Amniotic stem cell (primary cell): ENCODE measurements at places on chromosomes 3 and 15.

- DNase-seq: no peak
Measured at GRCh38 chr3:63278171-63279004, at the start of gene SYNPR. TSS of gene SYNPR (plus strand) at chr3:63278308.

DNA sequence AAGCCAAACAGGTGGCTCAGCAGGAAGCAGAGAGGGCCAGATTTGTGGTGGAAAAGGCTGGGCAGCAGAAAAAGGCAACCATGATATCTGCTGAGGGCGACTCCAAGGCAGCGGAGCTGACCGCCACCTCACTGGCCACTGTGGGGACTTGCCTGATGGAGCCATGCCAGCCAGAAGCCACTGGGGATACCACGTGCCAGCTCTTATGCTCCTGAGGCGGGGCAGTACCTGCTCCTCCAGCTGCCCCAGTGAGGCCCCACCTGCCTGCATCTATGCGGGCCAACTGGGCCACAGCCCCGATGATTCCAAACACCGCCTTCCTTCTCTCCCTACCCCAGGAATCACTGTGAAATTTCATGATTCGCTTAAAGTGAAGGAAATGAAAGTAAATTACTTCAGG lies 22.9 kb upstream of the ARIH1 start:
- DNase-seq: no peak

GRCh38 chr3:112685956-112686799 lies 45.2 kb upstream of the CCDC80 start:
- no peak for DNase-seq

DNA sequence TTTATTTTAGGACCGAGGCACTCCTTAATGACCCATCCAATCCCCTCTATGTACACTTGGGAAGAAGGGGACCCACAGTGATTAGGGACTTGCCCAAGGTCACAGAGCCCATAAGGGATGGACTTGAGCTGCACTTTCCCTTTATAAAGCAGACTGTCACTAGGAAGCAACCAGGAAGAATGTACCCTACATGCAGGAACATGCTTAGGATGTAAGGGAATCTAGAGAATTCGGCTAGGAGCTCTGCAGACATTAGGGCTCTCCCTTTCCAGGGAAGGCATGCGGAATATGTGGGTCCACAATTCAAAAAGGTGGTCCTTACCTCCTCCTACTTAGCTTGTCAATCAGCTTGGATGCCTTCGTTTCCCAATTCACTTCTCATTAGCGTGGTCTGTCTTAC lies 78.7 kb downstream of the TMEM266 start:
- DNase-seq: no peak

DNA sequence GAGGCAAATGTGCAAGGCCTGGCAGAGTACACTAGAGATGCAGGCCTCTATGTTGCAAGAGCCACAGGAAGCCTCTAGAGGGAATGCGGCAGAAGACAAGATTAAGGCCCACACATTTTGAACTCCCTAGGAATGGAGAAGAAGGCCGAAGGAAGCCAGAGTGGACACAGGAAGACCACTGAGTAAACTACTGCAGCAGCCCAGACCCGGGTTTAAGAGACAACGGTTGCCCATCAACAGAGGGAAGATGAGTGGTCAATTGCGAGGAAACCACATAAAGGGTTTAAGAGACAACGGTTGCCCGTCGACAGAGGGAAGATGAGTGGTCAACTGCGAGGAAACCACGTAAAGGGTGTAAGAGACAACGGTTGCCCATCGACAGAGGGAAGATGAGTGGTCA lies 14.6 kb downstream of the CHSY1 start:
- no peak for DNase-seq
